ENCODE measurements at places on chromosomes 12 and 14.
A peak's percentile ranks its signal among the peaks of the same experiment; 100 is the strongest.

DNA sequence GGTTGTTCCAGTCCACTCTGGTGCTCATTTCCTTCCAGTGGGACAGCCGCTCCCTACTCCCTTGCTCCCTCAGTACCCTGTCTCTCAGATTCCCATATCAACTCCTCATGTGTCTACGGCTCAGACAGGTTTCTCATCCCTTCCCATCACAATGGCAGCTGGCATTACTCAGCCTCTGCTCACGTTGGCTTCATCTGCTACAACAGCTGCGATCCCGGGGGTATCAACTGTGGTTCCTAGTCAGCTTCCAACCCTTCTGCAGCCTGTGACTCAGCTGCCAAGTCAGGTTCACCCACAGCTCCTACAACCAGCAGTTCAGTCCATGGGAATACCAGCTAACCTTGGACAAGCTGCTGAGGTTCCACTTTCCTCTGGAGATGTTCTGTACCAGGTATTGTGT, 69.9 kb downstream of the RAD52 start:
- peak; percentile 61 for DNase-seq

DNA sequence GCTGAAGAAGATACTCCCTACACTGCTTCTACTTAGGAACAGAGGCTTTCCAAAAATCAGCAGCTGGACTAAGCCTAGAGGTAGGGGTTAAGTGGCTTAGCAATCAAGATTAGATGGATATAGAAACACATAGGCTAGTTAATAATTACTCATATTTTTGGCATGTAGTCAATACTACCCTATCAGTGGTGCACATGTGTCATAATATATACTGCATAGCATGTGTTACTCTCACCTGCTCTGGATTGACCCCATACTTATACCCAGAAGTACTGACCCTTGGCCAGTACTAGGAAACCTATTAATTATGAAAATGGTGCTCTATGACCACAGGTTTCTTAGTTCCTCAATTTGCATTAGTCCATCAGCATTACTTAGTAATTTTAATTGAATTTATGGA, 528.4 kb upstream of the LMO3 start:
- DNase-seq = no peak

- DNase-seq = no peak
Measured at GRCh38 chr12:31687101-31687527, 27.6 kb downstream of the ETFBKMT start.

DNA sequence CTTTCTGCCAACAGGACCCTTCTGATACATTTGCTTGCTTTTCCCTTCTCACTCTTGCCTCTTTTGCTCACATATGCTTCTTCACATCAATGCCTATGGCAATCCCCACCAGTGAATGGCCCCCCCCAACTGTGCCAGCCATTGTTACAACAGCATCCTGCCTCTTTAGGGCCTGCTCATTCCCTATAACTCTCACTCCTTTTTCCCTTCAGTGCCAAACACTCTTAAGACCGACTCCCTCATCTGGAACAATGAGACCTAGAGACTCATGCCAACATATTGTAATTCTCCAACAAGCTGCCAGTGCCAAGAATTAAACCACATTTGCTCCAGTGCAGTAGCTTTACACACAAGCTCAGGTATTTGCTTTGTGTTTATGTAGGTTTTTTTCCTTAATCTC, 189.0 kb downstream of the SOX5 start:
- peak; percentile 10 for DNase-seq

- DNase-seq = peak; percentile 38
Measured at GRCh38 chr12:111035578-111036301, 115.4 kb upstream of the MYL2 start.

DNA sequence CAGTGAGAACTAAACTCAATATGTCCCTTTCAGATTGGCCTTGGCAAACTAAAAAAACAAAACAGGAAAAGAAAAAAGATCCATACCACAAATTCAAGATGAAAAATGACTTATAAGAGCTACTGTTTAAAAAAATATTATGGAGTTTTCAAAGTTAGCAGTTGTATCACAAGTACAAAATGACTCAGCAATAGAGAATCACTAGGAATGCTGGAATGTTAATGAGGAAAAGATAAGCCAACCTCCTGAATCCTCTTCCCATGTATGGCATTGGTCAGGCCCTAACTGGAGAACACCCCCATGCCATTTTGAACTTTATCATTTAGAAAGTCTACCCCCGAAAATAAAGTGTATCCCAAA, 62.2 kb downstream of the PPP1R36 start:
- DNase-seq = no peak

- DNase-seq = no peak
Measured at GRCh38 chr12:14153803-14154202, 172.4 kb upstream of the GRIN2B start.

DNA sequence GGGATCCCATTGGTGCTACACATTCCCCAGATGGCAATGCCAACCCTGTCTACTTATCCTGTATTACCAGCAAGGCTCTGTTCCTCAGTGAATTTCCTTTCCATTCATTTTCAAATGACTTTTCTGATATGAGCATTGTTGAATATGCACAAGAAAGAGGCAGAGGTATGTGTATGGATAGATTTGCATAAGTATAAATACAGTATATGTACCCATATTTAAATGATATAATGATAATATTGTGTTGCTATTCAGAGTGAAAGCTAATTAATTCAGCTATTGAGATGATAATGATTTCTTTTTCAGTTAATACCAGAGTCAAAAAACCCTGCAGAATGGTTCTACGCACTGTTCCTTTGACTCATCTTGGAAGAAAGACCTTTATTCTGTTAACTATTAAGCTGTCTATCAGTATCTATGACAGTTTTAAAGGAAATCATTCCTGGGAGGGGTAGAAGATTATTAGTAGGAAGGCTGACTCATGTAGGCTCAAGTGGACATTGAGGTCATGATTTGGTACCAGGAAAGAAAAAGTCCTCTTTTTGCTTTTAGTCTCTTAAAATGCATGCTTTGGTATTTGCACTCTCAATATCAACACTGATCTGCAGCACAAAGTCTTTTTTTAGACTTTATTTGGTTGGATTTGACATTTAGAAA, 44.9 kb upstream of the GAS2L3 start:
- no peak for DNase-seq

DNA sequence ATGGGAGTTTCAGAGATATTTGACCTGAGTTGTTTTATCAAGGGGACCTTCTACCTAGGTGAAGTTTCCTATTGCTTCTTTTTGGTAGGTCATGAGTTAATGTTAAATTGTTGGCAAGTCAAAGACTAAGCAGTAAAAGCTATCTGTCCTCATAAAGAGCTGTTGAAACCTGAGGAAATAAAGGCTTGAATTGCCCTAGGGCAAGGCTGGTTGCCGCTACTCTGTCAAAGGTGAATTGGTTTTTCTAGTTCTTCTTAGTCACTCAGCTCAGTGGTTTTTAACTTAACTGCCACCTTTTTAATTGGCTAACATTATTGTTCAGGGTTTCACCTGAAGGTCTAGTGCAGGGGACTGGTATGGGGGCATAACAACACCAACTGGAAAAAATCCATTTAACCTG, 441.6 kb upstream of the FBXO33 start:
- no peak for DNase-seq

GRCh38 chr12:58818546-58818945, 101.8 kb downstream of the LRIG3 start:
- DNase-seq = no peak

DNA sequence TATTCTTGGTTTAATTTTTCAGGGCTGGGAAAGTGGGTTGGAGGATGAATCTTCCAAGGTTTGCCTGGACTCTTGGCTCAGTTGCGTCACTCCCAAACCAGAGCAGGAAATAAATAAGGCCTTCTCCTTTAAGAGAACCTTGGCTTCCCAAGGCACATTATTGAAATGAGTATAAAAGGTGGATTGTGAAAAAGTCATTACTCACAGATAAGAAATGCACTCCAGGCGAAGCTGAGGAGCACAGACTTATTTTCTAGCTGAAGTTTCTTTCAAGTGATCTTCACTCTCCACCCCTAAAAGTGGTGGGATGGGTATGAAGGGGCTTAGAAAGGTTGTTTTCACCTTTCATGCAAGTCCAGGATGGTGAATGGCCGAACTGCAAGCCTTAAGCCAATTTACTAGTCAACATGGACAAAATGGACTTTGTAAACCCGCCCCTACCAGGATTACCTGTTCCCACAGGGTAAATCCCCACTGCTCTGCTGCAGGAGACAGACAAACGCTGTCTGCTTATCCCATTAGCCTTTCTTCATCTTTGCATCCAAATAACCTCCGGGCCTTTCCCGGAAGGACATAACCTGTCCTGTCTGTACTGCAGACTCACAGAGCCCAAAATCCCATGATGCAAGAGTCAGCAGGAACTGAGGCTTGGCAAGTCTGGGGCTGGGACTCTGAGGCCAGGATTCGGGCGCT, 207.6 kb downstream of the BCL11B start:
- DNase-seq = no peak

DNA sequence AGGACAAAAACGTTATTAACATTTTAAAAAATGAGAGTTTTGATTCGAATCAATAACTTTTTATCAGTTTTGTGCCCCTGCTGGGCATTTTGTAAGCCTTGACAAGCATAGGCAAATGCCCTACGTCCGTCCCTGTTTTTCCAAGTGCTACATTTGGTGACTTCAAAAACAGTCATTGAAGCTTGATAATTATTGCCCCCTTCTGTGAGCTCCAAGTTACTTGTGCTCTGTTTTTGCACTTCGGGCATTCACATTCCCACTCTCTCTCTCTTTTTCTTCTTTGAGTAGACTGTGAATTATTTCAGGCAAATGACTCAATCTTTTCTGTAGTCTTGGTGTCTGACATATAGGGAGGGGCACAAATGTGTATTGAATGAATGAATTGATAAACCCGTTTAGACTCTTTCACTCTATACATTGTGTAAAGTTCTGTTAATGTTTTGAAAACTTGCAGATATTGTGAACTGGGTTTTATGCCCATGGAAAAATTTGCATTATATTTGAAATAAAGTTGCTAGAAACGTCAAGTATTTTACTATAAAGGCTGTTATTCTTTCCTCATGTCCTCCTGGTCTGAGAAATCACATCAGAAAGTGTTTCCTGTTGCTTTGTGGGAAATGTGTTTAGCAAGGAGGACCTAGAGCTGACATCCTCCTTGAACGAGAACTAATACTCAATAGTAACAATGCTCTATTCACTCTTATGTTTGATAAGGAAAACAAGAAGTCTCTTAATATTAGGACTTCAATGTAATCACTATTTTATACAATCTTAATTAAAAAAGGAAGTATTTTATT, 1.4 kb downstream of the APAF1 start:
- DNase-seq = no peak

DNA sequence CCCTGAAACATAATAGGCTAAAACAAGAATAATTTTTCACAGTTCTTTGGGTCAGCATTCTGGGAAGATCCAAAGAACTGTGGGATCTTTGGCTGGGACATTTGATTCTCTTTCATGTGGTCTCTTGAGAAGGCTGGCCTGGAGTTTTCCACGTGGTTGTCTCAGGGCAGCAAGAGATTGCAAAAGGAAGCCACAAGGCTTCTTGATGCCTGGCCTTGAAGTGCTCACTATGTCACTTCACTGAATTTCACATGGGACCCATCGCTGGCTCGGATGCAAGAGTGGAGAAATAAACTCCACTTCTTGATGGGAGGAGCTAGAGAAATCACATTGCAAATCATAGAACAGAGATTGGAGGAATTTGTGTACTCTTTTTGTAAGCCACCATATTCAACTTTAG, 343.4 kb downstream of the MED13L start:
- no peak for DNase-seq

DNA sequence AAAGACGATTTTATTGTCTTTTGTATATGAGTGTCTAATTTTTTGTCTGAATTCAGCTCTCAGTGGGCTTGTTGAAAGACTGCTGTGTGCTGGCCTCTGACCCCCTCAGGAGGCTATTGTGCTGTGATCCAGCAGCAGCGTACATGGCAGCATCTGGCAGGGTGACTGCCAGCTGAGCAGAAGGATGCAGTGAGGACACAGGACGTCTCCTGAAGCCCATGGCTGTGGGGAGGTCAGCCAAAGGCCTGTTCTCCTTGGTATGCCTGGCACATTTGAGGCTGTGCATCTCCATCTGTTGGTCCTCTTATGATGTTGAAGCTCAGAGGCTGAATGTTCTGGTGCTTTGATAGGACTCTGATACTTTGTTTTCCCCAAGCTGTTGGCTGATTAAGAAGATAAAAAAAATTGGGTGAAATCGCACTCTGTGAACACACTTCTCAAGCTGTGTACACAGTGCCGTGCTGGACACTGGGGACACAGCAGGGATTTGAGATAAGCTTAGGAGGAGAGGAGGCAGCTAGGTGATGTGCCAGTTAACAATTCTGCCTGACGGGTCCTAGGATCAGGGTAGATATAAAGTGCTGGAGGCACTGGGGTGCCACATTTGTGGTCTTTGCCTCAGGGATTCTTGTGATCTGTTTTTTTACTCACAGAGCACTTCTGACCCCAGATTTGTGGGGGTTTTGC, 37.5 kb downstream of the EID3 start:
- peak; percentile 45 for DNase-seq

DNA sequence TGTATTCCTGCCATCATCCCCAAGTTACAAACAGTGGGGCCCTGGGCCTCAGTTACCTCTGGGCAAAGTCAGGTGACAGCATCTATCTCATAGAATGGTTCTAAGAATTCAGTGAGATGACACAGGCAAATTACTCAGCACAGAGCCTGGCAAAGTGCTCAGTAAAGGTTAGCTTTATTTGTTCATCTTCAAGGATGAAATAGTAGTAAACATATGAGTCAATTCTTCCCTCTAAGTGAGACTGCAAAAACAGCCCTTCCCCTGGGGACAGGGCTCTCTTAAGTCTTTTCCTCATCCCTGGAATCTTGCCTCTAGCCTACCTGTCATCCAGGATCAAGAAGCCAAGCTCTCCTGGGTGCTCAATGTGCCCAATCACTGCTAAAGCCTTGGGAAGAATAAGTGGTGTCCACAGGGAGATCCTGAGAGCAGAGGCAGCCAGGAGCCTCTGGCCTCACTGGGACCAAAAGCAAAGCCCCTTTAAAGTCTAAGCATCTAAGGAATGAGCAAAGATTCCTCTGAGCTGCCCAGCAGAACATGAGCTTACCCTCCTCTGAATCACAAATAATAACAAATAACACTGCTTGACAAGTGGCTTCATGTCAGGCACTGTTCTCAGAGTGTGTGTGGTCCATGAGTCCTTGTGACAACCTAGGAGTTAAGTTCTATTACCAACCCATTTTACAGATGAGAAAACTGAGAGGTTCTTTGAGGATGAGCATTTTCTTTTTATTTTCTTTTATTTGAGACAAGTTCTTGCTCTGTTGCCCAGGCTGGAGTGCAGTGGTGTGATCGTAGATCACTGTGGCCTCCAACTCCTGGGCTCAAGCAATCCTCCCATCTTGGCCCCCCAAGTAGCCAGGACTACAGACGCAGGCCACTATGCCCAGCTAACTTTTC, 12.1 kb downstream of the NUAK1 start:
- DNase-seq = no peak

GRCh38 chr12:87848248-87848868, 180.8 kb downstream of the C12orf50 start:
- no peak for DNase-seq

DNA sequence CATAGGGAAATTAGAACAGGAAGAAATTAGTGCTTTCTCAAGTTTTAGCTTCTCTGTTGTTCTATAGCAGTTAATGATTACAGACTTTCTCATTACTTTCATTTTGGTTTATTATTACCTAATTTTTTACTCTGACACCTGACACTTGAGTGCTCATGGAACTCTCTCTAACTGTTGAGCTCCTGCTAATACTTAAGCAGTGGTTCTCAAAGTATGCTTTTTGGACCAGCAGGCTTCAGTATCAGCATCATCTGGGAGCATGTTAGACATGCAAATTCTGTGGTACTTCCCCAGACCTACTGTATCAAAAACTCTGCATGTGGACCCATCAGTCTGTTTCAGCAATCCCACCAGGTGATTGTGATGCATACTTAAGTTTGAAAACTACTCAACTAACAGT, 235.3 kb downstream of the CCDC91 start:
- DNase-seq = no peak

- no peak for DNase-seq
Measured at GRCh38 chr14:21136024-21136423, 19.8 kb downstream of the OR5AU1 start.

All from glutamatergic neuron (in vitro differentiated cells).